Frontal cortex (tissue), 4 donors: ENCODE measurements at places on chromosomes 4 and X.

DNA sequence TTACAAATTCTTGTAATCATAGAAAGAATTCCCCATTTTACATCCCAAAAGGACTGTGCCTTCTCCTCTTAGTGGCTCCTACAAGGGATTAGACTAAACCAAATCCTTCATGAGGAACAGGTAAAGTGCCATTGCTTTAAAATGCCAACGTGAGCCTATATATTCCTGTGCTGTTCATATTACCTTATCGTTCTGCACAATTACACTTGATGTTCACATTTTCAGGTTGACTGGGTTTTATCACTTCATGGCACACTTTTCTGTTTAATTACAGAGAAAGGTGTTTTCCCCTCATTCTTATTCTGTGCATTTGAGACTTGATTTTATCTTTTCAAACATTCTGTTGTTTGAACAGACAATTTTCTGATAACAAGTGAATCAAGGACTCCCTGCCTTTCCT lies 645.6 kb upstream of the FTHL17 start:
- no peak for DNase-seq

DNA sequence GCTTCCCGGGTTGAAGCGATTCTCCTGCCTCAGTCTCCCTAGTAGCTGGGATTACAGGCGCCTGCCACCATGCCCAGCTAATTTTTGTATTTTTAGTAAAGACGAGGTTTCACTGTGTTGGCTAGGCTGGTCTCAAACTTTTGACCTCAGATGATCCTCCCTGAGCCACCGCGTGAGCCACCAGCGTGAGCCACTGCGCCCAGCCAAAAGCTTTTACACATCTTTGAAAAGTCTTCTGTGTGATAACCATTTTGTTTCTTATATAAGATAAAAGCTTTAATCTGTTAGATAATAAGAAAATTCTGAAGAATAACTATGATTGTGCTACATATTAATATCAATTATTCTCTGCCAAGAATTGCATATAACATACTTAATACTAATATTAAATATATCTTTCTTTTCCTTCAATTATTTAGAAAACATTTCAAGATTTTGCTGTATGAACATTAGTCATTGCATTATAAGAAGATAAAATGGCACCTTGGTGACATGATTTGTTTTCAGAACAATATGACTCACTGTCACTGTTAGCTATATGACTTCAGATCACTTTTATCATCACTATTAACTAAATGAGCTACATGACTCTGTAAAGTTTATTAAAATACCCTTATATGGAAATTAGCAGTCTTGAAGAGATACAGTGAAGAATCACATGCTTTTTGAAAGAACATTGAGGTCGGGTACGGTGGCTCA lies 33.4 kb downstream of the RUFY3 start:
- DNase-seq: no peak

DNA sequence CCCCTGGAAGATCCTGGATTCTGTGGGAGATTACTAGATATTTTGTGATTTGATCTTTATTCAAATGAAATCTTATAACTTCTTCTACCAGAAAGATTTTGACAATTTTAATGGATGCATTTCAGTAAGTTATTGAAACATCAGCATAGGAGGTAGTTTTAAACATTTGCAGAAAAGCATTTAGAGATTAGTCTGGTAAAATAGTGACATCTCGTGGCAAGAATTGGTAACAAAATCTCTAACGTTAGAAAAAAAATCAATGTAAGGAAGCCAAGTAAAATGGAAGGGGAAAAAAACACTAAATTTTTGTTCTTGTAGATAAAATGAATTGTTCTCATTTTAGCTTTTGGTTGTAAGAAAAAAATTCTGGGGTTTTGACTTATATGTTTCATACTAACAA lies 73.3 kb downstream of the TASL start:
- peak; percentile 2 for DNase-seq

GRCh38 chrX:41779030-41779564 lies 55.1 kb downstream of the GPR82 start:
- DNase-seq: no peak

GRCh38 chr4:151643564-151643963 lies 117.2 kb downstream of the GATB start:
- DNase-seq: no peak

DNA sequence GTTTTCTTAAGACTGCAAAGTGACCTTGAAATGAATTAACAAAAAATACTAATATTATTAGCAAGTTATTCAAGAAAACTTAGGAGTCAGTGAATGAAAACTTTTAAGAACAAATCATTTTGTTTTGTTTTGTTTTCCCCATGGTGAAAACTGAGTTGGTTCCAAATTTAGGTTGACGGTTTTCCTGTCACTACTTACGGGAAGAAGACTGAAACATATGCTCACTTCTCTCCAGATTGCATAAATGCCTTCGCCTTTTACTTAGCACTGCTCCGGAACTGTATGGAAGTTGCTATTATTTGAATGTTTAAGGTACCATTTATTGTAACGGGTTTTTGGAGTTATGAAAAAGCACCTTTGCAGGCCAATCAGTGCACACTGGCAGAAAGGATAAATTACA lies 42.8 kb downstream of the DOCK11 start:
- no peak for DNase-seq

- DNase-seq: no peak
Observed at GRCh38 chr4:137694138-137694537, 161.8 kb upstream of the PCDH18 start.

DNA sequence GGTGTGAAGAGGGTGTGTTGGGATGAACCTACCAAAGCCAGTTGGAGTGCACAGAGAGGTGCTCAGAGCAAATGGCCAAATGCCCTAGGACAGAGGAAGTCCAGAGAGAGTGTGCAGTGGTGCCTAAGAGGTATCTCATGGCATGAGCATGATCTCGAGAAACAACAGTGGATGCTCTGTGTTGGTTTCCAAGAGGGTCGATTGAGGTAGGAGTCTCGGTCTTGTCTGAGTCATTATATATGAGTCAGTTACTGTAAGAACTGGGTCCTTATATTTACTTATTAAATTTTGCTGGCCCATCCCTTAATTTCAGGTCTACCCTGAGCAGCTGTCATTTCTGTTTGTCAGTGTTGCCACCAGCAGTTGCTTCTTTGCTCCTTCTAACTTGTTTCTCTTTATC lies 86.6 kb upstream of the TMEM150C start:
- no peak for DNase-seq

DNA sequence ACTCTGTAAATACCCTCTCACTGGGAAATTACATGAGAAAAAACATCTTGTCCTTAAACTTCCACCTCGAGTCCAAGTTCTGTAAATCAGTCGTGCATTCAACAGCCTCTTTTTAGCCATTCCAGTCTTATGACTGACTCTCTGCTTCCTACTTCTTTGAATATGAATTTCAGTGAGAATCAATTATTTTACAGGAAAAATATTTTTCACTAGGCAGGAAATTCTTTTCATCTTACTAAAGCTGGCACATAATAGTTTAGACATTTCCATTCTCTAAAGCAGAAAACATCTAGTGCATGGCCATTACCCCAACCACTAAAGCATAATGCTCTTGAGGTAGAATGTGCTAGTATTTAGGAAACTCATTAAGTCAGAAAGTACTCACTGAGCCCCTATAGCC lies 565.7 kb upstream of the FAT1 start:
- no peak for DNase-seq

DNA sequence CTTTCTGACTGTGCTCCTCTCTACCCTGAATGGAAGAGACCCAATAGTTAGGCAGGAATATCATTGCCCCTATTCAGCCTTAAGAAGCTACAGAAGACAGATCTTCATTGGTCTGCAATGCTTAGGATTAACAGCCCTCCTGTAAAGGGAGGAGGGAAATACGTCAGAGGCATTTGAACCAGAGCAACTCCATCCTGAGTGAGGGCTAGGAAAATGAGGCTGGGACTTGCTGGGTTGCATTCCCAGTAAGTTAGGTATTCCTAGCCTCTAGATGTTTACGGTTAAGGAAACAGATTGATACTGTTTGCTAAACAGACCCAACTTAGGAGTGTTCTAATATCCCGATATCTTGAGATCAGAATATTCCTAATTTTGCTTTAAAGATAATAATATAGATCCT lies 63.5 kb downstream of the PCDH18 start:
- DNase-seq: no peak

- DNase-seq: no peak
Observed at GRCh38 chrX:65997978-65998717, 41.7 kb downstream of the VSIG4 start.

GRCh38 chr4:55866290-55866907 lies 13.0 kb downstream of the EXOC1 start:
- DNase-seq: no peak

- DNase-seq: no peak
Observed at GRCh38 chr4:104938624-104939023, 208.1 kb upstream of the TET2 start.

- DNase-seq: no peak
Observed at GRCh38 chr4:68499021-68499420, 51.8 kb downstream of the TMPRSS11E start.

GRCh38 chr4:98433691-98434090 lies 172.5 kb downstream of the RAP1GDS1 start:
- no peak for DNase-seq

GRCh38 chr4:106830879-106831278 lies 205.2 kb downstream of the DKK2 start:
- no peak for DNase-seq

- DNase-seq: no peak
Observed at GRCh38 chr4:120703908-120704307, 218.6 kb downstream of the PRDM5 start.

DNA sequence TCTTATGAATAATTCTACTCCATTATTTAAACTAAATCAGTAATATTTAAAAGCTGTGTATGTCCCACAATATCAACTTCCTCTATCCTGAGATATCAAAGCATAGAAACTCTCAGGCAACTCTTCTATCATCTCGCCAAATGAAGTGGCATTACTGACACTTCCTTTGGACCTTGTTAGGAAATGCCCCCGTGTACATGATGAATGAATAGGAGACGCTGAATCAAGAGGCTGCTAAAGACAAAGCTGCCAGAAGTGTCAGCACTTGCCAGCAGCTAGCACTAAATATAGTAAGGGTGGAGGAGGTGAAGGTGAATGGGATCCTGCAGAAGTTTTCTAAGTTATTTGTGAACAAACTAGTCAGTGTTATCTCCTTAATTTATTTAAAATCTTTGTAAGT lies 99.5 kb upstream of the BLTP1 start:
- DNase-seq: no peak

GRCh38 chr4:159178151-159178546 lies 75.3 kb downstream of the RAPGEF2 start:
- no peak for DNase-seq

- no peak for DNase-seq
Observed at GRCh38 chr4:83151651-83152050, 37.1 kb upstream of the PLAC8 start.

DNA sequence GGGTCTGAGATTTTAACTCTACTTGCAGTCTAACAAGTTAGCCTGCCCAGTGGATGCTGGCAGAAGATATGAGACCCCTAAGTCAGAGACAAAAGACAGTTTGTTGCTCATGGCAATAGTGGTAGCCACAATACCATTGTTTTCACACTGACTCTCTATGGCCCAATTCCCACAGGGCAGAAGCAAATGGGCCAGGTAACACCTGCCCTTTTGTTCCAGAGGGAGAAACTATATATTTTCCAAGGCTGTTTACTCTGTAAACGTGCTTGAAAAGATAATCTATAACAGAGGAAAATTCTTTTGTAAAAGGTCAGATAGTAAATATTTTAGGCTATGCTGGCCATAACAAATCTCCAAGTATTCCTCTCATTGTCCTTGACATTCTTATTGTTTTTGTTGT lies 57.2 kb upstream of the NPNT start:
- no peak for DNase-seq

- no peak for DNase-seq
Observed at GRCh38 chrX:136369377-136369776, 68.6 kb downstream of the ADGRG4 start.

GRCh38 chr4:10593130-10593529 lies 91.4 kb downstream of the CLNK start:
- DNase-seq: no peak

DNA sequence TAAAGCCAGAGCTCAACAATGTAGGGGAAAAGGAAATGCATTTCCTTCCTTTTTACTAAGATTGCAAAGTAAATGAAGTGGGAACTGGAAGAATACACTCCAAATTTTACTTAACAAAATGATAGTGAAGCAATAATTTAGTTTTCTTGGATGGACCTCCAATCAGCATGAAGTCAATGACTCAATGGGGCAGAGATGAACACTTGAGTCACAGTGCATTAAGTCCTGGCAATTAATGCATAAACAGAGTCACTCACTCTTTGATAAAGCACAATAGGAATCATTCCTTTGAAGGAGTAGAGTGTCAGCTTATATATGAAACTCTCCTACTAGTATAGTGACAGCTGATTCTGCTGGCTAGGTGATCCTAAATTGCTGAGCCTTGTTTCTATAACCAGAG lies 66.7 kb upstream of the FRAS1 start:
- DNase-seq: no peak

- DNase-seq: no peak
Observed at GRCh38 chr4:87941537-87942392, 33.7 kb upstream of the SPP1 start.

DNA sequence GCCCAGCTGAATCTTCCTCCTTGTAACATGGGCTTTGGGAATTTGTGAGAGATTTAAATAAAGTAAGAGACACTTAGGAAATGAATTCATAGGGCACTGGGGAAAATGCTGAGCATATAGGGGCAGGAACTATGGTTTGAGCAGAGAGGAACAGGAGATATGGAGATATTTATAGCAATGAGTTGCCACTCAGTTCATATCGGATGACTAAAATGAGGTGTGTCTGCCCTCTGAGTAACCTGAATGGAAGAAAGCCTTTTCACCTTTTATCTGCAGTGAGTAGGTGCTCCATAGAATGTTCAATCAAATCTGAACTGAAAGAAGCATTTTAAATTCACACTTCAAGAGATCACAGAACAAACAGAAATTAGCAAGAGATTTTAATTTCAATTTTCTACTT lies 105.7 kb downstream of the CEP44 start:
- DNase-seq: no peak

DNA sequence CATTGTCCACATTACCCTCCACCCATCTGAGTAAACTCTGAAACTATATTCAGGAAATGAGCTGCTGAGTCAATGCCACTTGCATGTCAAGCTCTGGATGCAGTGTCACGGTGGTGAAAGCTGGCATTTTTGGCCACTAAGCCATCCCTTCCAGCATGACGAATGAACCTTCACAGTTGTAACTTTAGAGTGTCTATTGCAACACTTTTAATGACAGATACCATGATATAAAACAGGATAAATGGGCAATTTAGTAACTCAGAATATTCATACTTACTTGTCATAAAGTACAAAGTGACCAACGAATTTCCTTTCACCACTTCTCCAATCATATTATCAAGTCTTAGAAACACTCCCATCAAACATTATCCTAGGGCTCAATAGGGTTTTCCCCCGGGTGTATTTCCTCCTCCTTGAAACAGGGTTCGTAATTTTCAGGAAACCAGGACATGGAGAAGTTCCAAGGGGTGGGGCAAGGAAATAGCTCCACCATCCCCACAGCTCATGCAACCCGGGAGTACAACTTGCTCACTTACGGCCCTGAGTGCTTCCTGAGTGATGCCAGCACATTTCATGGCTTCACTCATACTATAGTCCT lies 73.1 kb downstream of the MTHFD2L start:
- DNase-seq: no peak
